ACHN (cell line): ENCODE measurements at places on chromosomes 3 and 15.

DNA sequence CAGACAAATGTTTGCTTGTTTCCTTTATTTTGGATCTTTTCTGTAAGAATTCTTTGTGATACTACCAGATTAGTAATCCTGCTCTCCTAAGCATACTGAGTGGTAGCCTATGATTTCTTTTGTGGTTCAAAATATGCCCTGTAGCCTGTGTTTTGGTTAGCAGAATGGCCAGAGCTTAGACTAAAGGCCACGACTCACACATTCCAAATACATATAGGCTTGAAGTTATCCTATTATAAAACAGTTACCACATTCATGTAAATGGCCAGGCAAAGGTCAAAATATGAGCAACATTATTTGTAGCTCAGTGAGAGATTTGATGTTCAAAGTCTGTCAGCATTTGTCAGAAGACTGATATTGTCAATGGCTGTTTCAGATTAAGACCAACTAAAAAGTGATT lies 84.5 kb downstream of the MITF start:
- no peak for DNase-seq

DNA sequence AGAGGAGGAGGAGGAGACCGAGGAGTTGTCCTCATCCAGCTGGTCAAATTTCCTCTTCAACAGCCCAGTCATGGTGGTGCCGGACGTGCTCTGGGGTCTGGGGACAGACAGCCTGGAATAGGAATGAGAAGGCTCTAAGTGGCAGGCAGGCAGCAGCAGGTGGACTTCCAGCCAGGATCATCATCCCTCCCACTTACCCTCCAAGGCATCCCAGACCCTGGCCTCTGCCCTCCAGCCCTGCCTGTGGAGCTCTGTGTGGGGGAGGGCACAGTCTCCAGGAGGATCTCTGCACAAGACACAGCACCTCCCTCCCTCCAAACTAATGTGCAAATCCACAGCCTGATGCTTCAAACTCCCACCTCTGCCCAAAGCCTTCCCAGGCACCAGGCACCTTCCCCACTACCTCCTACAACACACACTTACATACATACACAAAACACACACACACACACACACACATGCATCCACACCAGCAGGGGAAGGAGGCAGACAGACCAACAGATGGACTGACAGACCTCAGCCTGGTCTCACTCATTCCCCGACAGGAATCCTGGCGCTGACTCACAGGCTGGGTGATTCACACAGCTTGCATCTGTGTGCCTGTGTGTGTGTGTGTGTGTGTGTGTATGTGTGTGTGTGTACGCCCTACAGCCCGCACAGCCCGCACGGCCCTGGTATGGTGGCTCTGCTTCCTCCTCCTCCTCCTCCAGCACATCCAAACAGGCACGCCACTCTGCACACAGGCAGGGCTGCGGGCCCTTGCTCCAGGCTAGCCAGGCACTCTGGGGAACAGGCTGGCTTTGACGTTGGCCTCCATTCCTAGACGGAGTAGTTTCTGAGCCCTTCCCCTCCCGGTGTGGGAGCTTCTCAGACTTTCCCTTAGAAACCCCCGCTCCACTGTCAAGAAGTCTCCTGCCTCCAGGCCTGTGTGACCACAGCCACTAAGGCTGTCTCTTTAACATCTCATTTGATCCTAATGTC lies 6.5 kb downstream of the CSRNP1 start:
- DNase-seq = peak; percentile 85

- DNase-seq = no peak
Measured at GRCh38 chr3:148642616-148643015, 55.1 kb upstream of the AGTR1 start.

DNA sequence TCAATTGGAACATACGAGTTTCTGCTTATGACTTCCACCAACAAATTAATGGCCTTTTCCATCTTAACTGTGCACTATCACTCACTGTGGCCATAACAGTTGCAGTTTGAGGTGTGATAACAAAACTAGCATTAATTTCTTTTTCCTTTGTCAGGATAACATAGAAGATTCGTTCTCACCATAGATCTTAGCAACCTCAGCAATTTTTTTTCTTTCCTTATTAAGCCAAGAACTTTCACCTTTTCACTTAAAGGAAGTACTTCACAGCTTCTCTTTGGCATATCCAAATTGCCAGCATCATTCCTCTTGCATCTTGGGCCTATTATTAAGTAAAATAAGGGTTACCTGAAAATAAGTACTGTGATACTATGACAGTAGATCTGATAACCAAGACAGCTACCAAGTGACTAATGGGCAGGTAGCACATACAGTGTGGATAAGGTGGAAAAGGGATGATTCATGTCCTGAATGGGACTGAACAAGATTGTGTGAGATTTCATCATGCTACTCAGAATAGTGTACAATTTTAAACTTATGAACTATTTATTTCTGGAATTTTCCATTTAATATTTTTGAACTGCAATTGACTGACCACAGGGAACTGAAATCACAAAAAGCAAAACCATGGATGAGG lies 46.6 kb downstream of the CEP70 start:
- no peak for DNase-seq

GRCh38 chr3:112740835-112741234 lies 99.9 kb upstream of the CCDC80 start:
- no peak for DNase-seq

- no peak for DNase-seq
Measured at GRCh38 chr3:127073941-127074820, 91.3 kb downstream of the PLXNA1 start.

DNA sequence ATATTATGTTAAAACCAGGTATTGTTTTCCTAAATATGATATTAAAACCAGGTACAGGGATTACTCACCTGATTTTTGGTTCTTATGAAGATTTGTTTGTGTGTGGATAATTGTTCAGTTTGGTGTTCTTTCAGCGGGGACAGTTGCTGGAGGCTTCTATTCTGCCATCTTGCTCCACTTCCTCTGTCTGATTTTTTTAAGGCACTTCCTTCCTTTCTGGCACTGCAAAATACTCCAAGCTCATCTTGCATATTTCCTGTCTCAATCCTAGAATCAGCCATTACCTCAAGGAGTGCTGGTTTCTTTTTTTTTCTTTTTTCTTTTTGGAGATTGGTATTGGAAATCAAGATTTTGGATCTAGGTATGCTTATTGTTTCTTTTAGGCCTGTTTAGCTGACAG lies 229.9 kb downstream of the SV2B start:
- no peak for DNase-seq

GRCh38 chr15:53625260-53625659 lies 134.2 kb downstream of the WDR72 start:
- DNase-seq = no peak

DNA sequence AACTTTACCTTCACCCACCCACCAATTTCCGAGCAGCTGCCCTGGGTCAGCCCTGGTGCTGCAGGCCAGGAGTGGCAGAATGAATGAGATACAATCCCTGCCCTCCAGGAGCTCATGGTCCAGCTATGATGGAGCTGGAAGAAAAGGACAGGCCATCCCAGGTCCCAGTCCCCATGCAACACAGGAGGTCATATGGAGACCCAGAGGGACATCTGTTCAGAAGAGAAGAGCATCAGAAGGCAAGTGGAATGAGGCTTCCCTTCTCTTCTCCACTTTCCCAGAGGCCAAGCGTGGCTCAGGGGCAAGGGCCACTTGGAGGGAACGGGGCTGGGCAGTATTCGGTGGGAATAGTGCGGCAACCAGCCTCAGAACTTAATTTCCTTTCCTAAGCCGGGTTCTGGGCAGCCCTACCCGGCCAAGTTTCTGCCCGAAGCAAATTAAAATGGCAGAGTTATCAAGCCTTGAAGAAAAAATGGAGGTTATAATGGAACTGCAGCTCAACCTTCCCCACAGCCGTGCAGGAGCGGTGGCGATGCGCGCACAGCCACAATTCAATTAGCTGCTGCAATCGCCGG lies 35.9 kb downstream of the TLE3 start:
- no peak for DNase-seq

DNA sequence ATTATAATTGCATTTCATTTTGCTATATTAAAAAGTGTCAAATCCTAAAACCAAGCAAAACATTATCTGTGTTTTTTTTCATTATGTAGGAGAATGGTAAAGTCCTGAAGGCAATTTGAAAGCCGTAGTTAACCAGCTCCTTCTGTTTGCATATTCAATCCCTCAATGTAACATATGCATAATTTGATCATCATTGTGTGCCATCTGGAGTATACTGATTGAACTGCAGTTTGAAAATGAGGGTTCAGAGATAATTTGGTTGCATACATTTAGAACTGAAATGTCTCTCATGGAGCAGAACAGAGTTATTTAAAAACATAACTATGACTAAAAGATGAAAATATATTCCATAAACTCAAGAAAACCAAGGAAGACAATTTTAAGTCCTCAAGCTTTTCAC lies 518.6 kb downstream of the GBE1 start:
- DNase-seq = peak; percentile 20

DNA sequence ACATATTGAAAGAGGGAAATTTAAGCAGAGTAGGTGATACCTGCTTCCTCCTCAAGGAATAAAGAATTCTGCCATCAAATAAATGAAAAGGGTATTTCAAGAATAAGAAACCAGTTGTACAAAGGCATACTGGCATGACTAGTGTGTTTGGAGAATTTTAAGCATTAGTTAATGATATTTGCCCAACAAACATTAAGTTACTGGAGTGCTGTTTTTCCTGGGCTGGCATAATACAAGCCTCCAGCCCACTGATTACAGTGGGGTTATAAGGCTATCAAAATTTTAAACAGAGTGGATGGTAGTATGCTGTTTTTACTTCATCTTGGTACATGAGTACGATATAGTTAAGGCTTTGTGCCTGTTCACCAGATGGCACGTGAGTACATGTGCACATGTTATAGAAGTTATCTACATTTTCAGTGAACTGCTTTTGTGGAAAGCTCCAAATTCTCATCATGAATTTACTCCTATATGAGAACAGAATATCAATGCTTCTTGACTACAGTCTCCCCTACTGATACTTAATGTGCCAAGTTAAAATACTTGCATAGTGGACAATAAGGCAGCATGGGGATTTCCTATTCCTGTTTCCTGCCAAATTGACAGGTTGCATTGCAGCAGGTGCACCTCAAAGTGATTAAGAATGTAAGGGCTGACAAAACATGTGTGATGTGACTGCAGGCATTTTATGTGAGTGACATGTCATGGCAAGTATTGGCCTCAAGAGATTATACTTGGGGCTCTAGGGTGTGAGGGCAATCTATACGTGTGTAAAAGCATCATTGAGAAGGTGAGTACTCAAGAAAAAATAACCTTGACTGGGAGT lies 14.9 kb downstream of the NAALADL2 start:
- DNase-seq = no peak

DNA sequence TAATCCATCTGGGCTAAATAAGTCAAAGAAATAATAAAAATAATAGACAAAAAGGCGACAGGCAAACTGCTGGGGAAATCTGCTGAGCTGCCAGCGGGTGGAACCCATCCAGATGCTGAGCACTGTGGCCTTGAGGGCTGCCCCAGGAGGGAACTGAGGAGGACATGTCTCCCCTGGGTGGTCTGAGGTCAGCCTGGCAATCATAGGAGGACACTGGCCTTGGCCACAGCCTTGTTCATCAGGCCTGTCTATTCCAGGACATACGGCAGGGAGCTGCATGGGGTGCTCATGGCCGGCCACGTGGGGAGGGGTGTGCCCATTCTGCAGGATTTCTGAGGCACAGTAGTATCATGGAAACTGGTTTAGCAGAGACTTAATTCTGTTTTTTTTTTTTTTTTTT lies 21.5 kb upstream of the SNRPA1 start:
- DNase-seq = no peak

DNA sequence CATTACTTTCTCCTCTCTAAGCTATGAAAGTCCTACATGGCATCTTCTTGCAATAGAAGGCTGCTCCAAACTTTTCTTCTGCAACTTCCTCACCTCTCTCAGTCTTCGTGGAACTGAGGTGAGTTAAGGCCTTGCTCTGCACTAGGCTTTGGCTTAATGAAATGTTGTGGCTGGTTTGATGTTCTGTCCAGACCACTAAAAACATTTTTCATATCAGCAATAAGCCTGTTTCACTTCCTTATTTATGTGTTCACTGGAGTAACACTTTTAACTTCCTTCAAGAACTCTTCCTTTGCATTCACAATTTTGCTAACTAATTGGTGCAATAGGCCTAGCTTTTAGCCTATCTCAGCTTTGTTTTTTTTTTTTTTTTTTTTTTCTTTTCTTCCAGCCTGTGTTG lies 335.3 kb upstream of the NECTIN3 start:
- no peak for DNase-seq

DNA sequence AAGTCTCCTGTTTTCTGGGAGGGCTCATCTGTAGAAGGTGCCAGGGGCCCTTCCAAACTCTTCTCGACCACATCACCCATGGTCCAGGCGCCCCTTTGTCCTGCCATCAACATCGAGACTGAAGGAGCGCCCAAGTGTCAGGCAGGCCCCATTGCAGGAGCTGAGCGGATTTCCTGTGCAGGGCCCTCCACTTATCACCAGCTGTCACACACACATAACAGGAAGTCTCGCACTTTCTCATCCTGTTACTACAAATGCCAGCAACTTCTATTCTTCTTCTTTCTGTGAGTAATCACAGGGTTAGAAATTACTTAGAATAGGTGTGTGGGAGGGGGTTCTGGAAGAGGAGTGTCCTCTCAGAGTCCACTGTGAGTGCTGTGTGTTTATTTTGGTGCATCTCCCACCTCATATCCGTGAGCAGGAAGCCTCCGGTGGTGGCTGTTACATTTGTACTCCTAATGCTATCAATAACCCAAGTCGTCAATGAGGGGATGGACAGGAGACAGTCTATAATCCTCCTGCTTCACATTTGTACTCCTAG lies at the start of gene KLHL6:
Gene KLHL6 (minus strand): TSS at position 166 of the 541 bp plus-strand sequence. CDS start 53 bp downstream, at position 113.
- no peak for DNase-seq

DNA sequence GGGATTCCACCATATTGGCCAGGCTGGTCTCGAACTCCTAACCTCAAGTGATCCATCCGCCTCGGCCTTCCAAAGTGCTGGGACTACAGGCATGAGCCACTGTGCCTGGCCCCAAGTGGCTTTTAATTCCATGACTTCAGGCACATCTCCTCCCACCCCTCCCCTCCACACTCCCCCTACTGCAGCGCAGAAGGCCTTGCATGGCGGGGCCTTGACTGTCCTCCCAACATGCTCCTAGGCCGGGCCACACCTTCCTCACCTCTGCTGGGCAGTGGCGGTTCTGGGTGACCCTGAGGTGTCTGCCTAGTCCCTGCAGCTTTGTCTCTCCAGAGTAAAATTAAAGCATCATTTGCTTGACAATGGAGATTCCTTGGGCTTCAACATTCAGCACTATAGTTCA lies 6.9 kb downstream of the LYSMD4 start:
- DNase-seq = no peak

- no peak for DNase-seq
Measured at GRCh38 chr3:13324835-13325501, 95.2 kb downstream of the NUP210 start.

DNA sequence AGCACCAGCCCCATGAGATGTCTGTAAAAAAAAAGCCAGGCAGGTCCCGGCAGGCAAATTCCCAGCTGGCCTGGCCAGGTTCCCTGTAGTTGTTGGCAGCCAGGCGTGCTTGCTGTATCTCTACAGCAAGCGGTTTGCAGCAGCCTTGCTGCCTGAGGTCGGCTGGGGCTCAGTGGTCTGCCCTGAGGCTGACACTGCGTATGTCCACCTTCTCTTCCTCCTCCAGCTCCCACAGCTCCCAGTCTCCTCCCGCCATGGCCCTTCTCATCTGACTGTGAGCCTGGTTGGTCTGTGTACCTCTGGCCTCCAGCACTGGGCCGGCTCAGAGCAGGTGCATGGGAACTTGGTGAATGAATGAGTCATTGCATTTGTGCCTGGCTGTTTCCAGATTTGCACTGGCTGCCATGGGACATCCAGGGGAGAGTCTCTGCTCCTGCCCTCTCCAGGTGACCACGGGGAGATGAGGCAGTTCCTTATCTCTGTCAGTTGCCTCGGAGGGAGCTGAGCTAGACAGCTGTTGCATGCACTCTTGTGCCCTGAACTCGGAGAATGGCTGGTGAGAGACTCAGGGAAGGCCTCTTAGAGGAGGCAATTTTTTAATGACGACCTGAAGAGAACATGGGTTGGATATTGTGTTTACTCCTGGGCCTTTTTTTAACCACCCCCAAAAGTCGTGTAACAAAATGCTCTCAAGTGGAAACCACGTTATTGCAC lies 43.0 kb downstream of the SPSB4 start:
- no peak for DNase-seq
